ENCODE measurements at places on chromosomes 2 and 18. TPM values are rescaled to one million over a fixed set of nuclear protein-coding genes. Genes with fewer than 3 reads are reported as not detected.

NGEF gene
- 19.4 TPM for total RNA-seq

SEPTIN10 gene
- total RNA-seq: 74.4 TPM

PRKAG3 gene
- 0.06 TPM for total RNA-seq

SLC9A4 gene
- 0.30 TPM for total RNA-seq

MBP gene
- 619 TPM for total RNA-seq

MARCHF7 gene
- 141 TPM for total RNA-seq

PPIG gene
- 54.1 TPM for total RNA-seq

GALNT3 gene
- total RNA-seq: 6.7 TPM

CFAP53 gene
- total RNA-seq: 1.5 TPM

MAPK4 gene
- total RNA-seq: 21.6 TPM

ELOA2 gene
- total RNA-seq: not detected

SERPINB11 gene
- not detected for total RNA-seq

- H3K4me3 ChIP-seq: no peak overlapping the region
- H3K4me1 ChIP-seq: peaks cover 44% of the 10 kb centered on the region
- H3K36me3 ChIP-seq: peaks cover 30% of the 10 kb centered on the region
- H3K27ac ChIP-seq: peak overlapping the region; percentile 54
Measured at GRCh38 chr18:76443519-76444445, 51.3 kb downstream of the ZNF516 start.

GRCh38 chr2:54000524-54000923, 29.7 kb upstream of the PSME4 start:
- H3K36me3 ChIP-seq: no peaks in the 10 kb centered on the region
- H3K27ac ChIP-seq: no peak overlapping the region
- no peaks in the 10 kb centered on the region for H3K4me1 ChIP-seq
- no peak for DNase-seq
- no peak overlapping the region for H3K4me3 ChIP-seq

- no peaks in the 10 kb centered on the region for H3K4me1 ChIP-seq
- H3K36me3 ChIP-seq: no peaks in the 10 kb centered on the region
- peak; percentile 67 for DNase-seq
- no peak overlapping the region for H3K4me3 ChIP-seq
- no peak overlapping the region for H3K27ac ChIP-seq
Measured at GRCh38 chr18:46035696-46036680, 36.1 kb downstream of the PSTPIP2 start.

- H3K27ac ChIP-seq: no peak overlapping the region
- H3K27me3 ChIP-seq: no peaks in the 10 kb centered on the region
- no peaks in the 10 kb centered on the region for H3K36me3 ChIP-seq
- H3K4me1 ChIP-seq: no peaks in the 10 kb centered on the region
- DNase-seq: no peak
- no peak overlapping the region for H3K4me3 ChIP-seq
Measured at GRCh38 chr2:185384822-185385560, 353.6 kb upstream of the FSIP2 start.

- no peak for DNase-seq
- no peaks in the 10 kb centered on the region for H3K4me1 ChIP-seq
- no peaks in the 10 kb centered on the region for H3K27me3 ChIP-seq
Measured at GRCh38 chr2:165471349-165471950, 2.0 kb downstream of the CSRNP3 start.

GRCh38 chr18:23897733-23898132, 116.8 kb upstream of the TTC39C start:
- peaks cover 3% of the 10 kb centered on the region for H3K4me1 ChIP-seq
- H3K27me3 ChIP-seq: no peaks in the 10 kb centered on the region
- H3K27ac ChIP-seq: no peak overlapping the region
- no peak for DNase-seq
- peaks cover 2% of the 10 kb centered on the region for H3K36me3 ChIP-seq
- H3K4me3 ChIP-seq: no peak overlapping the region

DNA sequence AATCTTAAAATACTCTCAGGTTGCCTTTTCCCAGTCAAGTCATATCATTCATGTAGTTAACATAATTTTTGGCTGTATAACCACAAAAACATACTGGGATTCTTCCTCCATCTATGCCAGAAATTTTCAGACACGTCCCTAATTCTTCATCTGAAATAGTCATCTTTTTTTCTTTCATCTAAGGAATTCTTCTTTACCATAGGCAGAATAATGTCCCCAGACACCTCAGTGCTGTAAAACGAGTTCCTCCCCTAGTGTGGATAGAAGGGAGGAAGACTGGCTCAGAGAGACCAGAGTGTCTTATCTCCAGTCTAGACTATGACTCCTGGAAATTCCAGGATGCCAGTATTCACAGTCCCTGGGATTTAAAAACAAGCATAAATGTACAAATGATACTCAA, 127.8 kb downstream of the MREG start:
- no peak overlapping the region for H3K27ac ChIP-seq
- no peaks in the 10 kb centered on the region for H3K27me3 ChIP-seq
- H3K4me1 ChIP-seq: no peaks in the 10 kb centered on the region
- H3K36me3 ChIP-seq: no peaks in the 10 kb centered on the region

- peaks cover 7% of the 10 kb centered on the region for H3K4me1 ChIP-seq
- no peaks in the 10 kb centered on the region for H3K36me3 ChIP-seq
- peak; percentile 3 for DNase-seq
- H3K27me3 ChIP-seq: no peaks in the 10 kb centered on the region
Measured at GRCh38 chr2:73640511-73640911, 1.7 kb downstream of the NAT8 start.

DNA sequence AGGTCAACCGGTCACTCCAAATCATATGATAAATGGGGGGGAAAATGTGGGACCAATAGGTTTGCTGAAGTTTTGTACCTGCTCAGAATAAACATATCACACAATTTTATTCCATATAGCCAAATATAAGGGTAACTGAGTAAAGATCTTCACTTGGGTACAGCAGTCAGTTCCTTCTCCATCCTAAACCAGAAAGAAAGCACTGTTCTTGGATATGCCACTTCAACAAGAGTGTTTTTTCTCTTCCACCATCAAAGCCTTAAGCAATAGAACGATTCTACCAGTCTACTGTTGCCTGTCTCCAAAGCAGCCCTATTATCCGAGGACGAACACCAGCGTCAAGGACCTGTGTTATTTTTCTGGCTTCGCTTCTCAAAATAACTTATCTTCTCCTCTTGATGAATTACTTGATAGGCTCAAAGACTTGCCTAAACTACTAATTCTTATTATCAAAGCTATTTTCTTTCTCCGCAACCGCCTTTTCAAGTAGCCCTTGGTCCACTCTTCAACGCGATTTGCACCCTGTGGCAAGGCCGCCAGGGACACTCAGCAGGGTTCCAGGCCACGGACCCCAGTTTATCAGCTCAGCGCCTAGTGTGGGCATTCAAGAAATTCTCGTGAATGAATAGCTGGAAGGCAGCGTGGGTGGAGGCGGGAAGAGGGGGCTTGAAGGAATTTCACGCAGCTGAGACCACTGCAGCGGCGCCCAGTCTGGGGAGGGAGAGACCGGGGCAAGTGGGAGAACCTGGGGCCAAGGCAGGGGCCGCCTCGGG, 646 bp downstream of the ALS2 start:
- H3K36me3 ChIP-seq: no peaks in the 10 kb centered on the region
- peak overlapping the region; percentile 90 for H3K27ac ChIP-seq
- DNase-seq: no peak

- H3K27me3 ChIP-seq: no peaks in the 10 kb centered on the region
- no peak overlapping the region for H3K27ac ChIP-seq
- H3K4me3 ChIP-seq: no peak overlapping the region
- no peak for DNase-seq
- peaks cover 20% of the 10 kb centered on the region for H3K36me3 ChIP-seq
Measured at GRCh38 chr18:76977684-76978232, 154.8 kb downstream of the MBP start.

- H3K27me3 ChIP-seq: no peaks in the 10 kb centered on the region
- H3K27ac ChIP-seq: no peak overlapping the region
- no peaks in the 10 kb centered on the region for H3K4me1 ChIP-seq
- H3K36me3 ChIP-seq: no peaks in the 10 kb centered on the region
- no peak for DNase-seq
Measured at GRCh38 chr2:205375461-205376448, 306.5 kb upstream of the NRP2 start.

GRCh38 chr2:184534986-184535385, 63.3 kb upstream of the ZNF804A start:
- H3K36me3 ChIP-seq: no peaks in the 10 kb centered on the region
- no peak for DNase-seq
- H3K4me3 ChIP-seq: no peak overlapping the region
- no peak overlapping the region for H3K27ac ChIP-seq
- H3K27me3 ChIP-seq: no peaks in the 10 kb centered on the region
- H3K4me1 ChIP-seq: no peaks in the 10 kb centered on the region

DNA sequence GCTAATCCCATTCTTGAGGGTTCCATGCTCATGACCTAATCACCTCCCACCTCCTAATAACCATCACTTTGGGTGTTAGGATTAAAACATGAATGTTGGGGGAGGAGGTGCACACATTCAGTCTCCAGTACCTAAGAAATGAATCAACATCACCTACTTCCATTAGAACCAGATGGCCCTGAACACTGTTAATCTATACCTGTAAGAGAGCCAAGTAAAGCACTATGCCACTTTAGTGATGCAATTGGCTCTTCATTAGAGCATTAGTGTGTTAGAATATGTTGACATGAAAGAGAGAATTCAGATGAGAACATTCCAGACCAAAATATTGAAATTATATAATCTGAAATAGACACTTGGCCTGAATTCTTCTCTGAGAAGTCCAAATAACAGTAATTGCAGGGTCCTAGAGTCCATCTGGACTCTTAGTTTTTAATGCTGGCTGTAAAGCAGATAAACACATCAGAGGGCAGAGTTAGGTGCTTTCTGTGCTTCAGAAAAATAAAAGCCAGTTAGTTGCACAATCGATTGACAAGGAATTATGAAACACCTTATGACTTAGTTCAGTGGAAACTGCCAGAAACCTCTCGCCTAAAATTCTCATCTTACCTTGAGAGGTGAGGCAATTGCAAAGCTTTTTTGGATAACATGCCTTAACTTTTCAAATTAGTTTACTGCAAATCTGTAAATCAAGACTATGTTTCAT, 923.7 kb downstream of the SLC4A3 start:
- H3K36me3 ChIP-seq: no peaks in the 10 kb centered on the region
- no peaks in the 10 kb centered on the region for H3K4me1 ChIP-seq
- H3K27ac ChIP-seq: no peak overlapping the region
- no peaks in the 10 kb centered on the region for H3K27me3 ChIP-seq

DNA sequence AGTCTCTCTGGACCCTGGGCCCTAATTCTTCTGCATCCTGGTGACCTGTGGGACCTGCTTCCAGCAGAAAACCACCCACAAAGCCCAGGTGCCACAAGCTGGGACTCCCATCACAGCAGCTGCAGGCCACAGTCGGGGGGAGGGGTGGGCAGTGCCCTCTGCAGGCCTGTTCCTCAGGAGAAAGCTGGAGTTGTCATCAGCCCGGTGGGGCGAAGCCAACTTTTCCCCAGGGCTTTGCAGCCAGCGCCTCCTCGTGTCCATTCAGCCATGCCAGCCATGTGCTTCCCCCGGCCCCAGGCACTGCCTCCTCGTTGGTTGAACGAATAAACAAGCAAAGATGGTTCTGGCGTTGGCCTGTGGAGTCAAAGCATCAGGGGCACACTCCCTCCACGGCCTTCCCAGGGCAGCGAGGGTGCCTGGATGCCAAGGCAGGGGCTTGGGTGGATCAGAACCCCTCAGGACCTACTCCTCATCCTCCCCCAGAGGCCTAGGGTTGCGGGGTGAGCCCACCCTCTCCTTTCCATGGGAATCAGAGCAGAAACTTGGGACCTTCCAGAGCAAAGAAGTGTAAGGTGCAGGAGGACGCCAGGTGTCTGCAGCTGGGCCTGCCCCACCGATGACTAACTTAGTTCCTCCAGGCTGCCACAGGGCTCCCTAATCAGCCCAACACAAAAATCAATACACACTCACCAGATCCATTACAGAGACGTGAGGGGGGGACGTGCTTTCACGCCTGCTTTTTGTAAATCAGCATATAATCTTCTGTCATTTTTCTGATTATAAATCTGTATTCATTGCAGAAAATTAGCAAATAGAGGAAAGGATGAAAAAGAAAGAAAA, 75.7 kb upstream of the RAB6C start:
- no peaks in the 10 kb centered on the region for H3K36me3 ChIP-seq
- peaks cover 13% of the 10 kb centered on the region for H3K4me1 ChIP-seq
- H3K27ac ChIP-seq: no peak overlapping the region
- H3K27me3 ChIP-seq: no peaks in the 10 kb centered on the region
- DNase-seq: peak; percentile 15

DNA sequence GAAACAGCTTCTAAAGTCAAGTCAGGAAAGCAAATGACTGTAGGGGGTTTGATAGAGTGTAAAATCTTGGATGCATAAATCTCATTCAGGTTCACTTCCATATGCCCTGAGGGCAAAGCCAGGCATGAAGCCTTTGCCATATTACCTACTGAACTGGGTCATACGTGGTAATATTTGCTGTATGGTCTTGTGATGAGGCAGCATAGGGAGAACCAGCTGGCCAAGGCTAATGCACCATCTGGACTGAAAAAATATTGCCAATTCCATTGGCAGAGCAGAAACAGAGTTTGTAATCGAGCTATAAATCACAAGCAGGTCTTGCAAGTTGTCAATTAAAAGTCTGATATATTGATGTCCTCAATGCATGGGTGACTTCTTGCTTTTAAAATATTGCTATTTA, 243.8 kb downstream of the ERBB4 start:
- no peaks in the 10 kb centered on the region for H3K36me3 ChIP-seq
- H3K27me3 ChIP-seq: no peaks in the 10 kb centered on the region
- peak; percentile 25 for DNase-seq
- no peak overlapping the region for H3K4me3 ChIP-seq
- H3K27ac ChIP-seq: no peak overlapping the region

DNA sequence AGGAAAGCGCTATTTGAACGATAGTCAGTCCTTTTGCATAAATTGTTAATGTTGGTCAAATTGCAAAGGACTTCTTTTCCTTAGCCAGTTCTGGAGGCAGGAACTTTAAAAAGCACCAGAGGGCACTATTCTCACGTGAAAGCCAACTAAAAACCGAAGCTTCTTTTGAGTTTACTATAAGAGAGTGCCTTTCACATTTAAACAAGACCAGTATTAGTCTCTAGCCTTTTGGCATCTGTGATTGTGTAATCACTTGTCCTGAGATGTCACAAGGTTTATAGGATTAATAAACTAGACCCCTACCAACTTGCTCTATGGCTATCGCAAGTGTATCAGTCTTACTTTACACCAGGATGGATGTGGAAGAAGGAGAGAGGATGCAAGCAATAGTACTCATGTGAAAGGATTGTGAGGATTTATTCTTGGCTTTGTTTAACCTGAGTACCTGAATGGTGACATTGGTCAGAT, 14.4 kb upstream of the STAT4 start:
- H3K4me1 ChIP-seq: no peaks in the 10 kb centered on the region
- peak overlapping the region; percentile 54 for H3K27ac ChIP-seq
- DNase-seq: peak; percentile 60
- H3K36me3 ChIP-seq: no peaks in the 10 kb centered on the region
- no peak overlapping the region for H3K4me3 ChIP-seq
- H3K27me3 ChIP-seq: no peaks in the 10 kb centered on the region

DNA sequence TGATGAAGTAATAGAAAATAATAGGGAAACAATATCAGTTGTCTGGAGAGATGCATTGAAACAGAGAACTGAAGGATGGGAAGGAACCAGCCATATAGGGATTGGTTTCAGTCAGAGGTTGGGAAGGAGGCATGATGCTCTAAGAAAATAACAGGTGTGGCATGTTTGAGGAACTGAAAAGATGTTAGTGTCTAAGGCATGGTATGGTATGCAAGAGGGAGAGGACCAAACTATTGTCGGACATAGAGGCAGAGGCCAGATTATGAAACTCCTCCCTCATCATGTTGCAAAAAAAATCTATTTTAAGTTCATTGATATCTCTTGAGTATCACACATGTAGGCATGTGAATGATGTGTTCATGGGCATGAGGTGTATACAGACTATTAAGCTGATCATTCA, 48.9 kb upstream of the EMILIN2 start:
- H3K4me1 ChIP-seq: no peaks in the 10 kb centered on the region
- H3K27ac ChIP-seq: no peak overlapping the region
- no peak overlapping the region for H3K4me3 ChIP-seq
- no peaks in the 10 kb centered on the region for H3K27me3 ChIP-seq
